KG1 (cell line): ENCODE measurements at places on chromosomes 6 and 20.

GRCh38 chr6:44373051-44373450 is 14.5 kb upstream of the CDC5L start:
- DNase-seq: no peak

- DNase-seq: no peak
Observed at GRCh38 chr20:40286975-40287531, 402.0 kb downstream of the MAFB start.

- DNase-seq: no peak
Observed at GRCh38 chr20:19473922-19474286, 261.5 kb downstream of the SLC24A3 start.

DNA sequence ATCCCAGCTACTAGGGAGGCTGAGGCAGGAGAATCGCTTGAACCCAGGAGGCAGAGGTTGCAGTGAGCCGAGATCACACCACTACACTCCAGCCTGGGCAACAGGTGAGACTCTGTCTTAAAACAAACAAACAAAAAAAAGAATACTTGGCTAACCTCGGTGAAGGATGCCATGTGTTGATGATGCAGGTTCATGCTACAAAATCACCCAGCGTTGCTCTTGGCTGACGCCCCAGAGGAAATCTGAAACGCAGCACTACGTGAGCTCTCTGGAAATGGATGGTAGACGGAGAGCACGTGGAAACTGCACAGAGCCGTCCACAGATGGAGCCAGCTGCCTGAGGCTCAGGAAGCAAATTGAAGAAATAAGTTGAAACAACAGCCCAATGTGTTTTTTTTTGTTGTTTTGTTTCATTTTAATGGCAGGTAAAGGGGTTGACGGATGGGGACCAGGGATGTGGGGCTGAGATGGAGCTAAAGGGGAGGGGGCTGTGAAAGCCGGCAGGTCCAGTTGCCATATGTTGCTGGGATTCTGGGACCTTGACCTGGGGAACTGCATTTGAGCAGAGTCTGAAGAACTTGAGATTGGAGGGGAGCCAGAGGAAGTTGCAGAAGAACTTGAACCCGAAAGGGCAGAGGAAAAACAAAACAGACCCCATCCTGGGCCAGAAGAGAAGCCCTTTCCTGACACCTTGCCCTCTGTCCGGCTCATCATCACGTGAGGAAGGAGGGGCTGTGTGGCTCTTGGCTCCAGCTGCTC is 12.8 kb upstream of the MANBAL start:
- DNase-seq: no peak

DNA sequence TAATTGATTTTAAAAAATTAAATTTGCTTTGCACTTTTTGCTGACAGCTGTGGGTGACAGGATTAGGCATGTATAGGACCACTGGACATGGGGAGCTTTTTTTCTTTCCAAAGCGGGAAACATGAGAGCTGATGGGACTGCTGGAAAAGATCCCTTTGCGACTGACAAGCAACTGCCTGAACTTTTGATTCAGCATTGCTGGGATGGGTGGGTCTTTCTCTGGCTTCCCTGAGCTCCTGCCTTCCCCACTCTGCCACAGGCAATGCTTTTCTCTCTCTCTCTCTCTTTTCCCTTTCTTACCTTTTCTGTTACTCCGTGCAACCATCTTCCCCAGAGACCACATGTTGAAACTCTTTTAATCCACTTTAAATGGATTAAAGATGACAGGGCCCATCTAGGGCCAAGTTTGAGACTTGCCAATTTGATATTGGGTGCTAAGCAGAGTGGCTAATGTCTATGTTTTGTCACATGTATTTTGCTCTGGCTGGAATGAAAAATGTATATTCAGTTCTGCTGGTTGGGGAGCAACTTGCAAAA is 33.5 kb upstream of the TPD52L1 start:
- DNase-seq: no peak

DNA sequence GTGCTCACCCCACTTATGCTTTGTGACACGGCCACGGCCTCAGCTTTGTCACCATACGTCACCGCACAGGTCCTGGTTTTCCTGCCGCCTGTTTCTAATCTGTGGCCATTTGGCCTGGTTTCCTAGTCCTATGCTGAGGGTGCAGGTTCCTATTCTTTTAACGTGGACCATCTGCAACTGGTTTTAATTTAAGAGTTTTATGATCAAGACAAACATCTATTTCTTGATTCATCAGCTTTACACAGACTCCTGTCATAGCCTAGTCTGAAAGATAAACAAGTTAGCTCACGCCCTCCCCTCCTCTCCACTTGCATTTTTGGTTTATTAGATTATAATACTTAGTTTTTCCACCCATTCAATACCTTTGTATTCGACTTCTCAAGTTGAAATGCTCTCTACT is 97.5 kb upstream of the RPS6KA2 start:
- DNase-seq: no peak

GRCh38 chr6:111596784-111597183 is 8.9 kb downstream of the TRAF3IP2 start:
- DNase-seq: no peak
